ENCODE measurements at places on chromosomes 4 and X.

DNA sequence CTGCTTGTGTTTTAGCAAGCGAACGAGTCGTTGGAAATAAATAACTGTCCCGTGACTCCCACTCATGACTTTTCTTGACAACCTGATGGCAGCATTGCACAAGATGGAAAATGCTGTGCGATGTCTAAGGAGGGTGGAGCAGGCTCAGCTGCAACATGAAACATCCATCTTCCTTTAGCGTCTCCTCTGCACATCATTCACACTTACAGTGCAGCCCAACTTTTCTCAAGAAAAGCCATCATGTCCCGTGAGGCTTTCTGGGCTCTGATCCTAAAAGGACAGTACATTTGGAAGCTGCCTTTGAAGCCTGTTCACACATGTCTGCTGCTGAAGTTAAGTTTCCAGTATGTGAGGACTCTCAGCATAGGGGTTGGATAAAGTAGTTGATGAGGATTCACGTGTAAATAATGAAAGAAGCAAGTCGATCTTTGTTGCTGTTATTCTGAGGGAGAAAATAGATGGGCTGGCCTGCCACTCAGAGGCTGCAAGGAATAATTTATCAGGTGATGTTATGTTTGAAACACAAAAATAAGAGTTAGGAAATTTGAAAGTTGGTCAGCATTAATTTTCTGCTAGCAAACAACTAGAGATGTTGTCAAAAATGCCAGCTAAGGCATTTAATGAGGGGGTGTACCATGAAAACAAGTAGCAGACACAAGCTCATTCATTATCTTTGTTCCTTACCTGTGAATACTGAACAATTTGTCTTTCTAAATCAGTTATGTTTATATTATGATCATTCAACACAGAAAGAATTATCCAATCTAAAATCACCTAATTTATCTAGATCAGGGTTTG, 328.7 kb upstream of the ZFP42 start:
- DNase-seq, result no peak

GRCh38 chrX:11585174-11585573, 80.5 kb downstream of the ARHGAP6 start:
- no peak for DNase-seq

- no peak for DNase-seq
Observed at GRCh38 chr4:26001816-26002215, 87.8 kb downstream of the SMIM20 start.

- DNase-seq, result peak; percentile 54
Observed at GRCh38 chr4:177579649-177580048, 137.4 kb upstream of the AGA start.

DNA sequence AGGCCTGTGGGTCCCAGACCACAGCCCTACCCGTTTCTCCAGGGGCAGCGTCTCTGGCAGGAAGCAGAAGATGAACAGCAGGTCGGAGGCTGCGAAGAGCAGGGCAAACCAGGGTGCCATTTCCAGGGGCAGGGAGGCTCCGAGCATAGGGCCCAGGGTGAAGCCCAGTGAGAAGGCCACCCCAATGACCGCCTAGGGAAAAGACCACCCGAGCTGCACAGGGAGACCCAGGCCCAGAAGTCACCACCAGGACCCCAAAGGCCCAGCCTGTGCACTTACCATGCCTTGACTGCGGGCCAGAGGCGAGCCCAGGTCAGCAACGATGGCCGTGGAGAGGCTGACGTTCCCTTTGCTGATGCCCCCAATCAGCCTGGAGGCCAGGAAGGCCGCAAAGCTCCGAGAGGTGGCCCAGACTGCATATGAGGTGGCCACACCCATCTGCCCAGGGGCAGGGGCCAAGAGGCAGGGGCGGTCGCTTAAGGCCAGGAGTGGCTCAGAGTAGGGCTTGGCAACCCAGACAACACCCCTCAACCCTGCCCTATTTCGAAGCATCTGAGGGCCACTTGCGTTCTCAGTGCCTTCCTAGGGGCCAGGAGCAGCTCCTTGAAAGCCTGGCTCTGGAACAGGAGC, 30.8 kb downstream of the NOP14 start:
- DNase-seq, result no peak

DNA sequence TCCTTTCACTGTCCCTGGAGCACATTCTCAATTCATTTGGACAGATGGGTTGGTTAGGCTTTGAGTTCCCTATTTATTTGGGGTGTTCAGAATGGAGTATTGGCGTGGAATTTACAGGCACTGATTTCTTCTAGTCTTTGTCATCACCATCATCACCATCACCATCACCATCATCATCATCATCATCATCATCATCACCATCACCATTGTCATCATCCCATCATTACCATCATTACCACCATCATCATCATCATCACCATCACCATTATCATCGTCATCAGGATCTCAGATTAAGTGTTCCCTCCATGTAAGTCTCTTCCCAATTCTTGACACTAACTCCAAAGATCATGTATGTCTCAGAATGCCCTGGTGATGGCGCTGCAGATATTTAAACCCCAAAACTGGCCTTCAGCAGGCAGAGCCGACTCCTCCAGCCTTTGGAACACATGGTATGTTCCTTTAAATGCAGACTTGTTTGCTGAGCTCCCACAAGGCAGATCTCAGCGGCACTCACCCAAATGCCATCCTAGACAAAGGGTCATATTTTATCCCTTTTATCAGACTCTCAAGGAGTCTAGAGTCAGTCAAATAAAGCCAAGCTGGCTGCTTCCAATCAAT, 19.8 kb upstream of the FAM9A start:
- peak; percentile 11 for DNase-seq

- DNase-seq, result no peak
Observed at GRCh38 chr4:79249881-79250503, 75.9 kb downstream of the NAA11 start.

DNA sequence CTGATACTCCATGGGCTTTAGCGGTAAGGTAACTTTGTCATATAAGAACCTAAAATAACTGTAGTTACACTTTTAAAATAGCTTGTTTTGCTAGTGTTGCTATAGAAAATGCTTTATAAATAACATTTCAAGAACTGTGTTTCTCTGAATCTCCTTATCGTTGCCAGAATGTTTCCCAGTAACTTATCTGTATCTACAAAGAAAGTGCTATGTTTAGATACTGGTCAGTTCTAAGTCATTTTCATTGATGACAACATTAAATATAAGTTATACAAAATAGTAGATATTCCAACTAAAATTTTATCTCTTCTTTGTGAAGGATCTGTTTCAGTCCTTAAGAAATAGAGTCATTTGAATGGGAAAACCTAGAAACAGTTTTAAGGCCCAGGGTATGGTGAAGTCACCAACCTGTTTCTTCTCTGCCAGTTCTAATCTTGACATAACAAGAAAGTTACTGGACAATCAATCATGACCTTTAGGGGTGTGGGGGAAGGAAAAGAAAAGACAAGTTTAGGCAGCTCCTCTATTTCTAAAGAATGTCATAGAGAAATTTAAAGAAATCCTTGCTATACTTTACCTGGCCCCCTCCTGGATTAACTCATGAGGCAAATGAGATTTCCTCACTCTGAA, 425.9 kb downstream of the RPA4 start:
- no peak for DNase-seq

GRCh38 chrX:136121788-136122187, 25.5 kb upstream of the FHL1 start:
- DNase-seq, result peak; percentile 64

GRCh38 chrX:115233497-115234455, at the start of gene LRCH2:
Gene LRCH2, minus strand, starts transcription at chrX:115234096. Its CDS starts 55 bp downstream, at chrX:115234041.
- peak; percentile 34 for DNase-seq

DNA sequence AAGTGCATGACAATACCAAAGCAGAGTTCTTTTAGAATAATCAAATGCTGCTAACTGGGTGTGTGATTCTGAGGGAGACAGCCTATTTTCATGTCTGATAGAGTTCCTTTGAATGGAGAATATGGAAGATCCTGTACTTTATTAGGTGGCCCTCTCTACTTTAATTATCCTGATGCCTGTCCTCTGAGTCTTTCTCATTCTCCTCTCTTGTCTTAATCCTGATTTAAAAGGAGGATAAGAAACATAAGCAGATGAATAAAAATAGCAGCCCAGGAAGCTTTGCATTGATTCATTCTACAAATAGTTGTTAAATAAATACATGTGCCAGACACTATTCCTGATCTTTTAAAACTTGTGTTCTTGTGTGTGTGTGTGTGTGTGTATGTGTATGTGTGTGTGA, 387.3 kb downstream of the SPRY1 start:
- DNase-seq, result peak; percentile 73

GRCh38 chrX:14875624-14876023, 2.4 kb downstream of the MOSPD2 start:
- DNase-seq, result no peak

DNA sequence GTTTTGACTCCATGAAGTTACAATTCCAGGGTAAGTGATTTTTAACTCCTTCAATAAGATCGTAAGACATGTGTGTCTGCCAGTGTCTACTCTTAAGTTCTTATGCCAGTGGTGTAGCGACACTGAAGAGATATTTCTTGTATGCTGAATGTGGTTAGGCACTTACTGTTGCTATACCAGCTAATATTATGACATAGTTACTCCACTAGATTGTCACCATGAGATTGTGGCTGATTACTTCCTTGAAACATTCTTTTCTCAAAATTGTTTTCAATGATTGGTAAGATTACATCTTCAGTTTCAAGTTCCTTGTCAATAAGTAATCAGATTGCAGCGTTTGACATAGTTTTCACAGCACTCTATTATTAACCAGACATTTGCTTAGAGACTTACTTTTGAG, 60.6 kb upstream of the PAGE5 start:
- DNase-seq, result no peak

- DNase-seq, result no peak
Observed at GRCh38 chr4:125004676-125005075, 292.1 kb upstream of the ANKRD50 start.

GRCh38 chrX:151974336-151975227, at the start of gene GABRE:
Gene GABRE, minus strand, starts transcription at chrX:151974676. Its CDS starts 51 bp downstream, at chrX:151974625.
- DNase-seq, result no peak
